ENCODE measurements at places on chromosomes 3 and 15.

GRCh38 chr3:187209491-187209890 lies 12.2 kb downstream of the RTP1 start:
- DNase-seq: no peak

DNA sequence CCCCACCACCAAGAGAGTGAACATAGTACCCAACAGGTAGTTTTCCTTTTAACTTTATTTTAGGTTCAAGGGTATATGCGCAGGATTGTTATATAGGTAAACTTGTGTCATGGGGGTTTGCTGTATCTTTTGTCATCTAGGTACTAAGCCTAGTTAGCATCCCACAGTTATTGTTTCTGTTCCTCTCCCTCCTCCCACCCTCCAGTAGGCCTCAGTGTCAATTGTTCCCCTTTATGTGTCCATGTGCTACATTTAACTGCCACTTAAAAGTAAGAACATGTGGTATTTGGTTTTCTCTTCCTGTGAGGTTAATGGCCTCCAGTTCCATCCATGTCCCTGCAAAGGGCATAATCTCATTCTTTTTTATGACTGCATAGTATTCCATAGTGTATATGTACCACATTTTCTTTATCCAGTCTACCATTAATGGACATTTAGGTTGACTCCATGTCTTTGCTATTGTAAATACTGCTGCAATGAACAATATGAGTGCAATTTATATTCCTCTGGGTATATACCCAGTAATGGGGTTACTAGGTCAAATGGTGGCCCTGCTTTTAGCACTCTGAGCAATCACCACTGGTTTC lies 66.2 kb downstream of the ST3GAL6 start:
- no peak for DNase-seq

DNA sequence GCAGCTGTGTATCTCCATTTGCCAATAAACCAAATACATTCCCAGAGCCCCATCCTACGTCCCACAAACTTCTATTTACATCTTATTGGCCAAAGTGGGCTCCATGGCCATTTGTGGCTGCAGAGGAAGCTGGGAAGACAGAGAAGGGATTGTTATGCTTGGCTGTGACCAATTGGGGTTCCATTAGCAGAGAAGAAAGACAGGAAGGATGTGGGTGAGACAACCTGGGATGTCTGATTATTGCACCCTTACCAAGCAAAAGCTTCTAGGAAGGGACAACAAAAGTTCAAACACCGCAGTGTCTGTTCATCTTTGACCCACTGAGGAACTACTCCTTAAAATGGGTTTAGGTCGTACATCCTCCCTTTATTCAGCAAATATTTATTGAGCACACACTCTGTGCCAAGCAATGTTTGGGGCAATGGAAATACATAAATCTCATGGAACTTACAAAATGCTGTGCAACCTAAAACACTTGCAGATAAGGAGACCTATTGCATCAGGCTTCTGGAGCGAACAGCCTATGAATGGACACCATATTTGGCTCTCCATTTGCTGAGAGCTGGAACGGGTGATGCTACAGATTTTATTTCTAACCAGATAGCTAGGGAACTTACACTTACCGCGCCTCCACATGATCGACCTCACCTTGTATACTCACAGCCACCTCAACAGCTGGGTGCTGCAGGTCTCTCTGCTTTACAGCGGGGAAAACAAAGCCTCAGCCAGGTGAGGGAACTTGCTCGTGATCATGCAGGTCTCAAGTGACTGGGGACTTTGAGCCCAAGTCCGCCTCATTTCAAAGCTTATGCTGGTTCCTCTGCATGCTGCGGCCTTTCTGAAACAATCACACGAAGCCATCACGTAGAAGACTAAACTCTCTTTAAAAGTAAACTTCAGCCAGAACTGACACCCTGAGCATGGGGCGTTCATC lies 21.4 kb upstream of the NR2E3 start:
- no peak for DNase-seq

DNA sequence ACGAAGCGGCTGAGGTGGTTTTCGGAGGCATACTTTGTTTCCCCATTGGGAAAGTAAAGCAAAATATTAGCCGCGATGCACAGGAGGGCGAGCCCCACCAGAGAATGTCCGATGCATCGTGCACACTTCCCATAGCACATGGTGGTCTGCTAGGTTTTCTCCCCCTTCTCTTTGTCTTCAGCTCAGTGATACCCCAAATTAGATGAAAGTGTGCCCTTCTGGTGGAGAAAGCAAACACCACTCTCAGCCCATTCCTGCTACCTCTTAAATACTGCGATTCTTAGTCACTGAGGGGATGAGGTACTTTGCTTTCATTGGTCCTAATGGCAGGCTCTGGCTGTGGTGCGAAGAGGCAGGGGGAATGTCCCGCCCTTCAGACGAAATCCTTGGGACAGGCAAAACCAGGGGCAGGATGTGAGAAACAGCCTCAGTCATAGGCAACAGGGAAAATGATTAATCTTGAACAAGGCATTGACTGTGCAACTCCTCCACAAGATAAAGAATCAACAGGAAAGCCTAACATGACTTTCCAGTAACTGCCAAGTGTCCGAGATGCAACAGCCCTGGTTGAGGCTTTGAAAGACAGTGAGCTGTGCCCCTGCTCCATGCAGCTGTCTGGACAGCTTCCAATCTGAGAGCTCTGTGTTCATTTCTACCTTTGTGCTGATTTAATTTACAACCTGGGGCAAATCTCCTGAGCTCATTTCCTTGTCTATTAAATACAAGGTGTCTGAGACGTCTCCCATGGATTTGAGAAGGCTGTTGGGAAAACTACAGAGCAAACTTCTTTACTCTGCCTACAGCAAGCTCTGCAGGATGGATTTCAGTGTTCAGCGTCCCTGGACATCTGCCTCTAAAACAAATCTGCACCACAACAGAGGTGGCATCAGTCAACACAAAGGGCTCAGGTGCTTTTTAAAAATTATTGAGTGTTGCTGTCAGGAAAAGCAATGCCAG lies at the start of gene TM4SF1:
TSS of gene TM4SF1 (minus strand) at position 242 of the 957 bp plus-strand sequence. CDS start at position 140, 102 bp downstream.
- DNase-seq: peak; percentile 99

DNA sequence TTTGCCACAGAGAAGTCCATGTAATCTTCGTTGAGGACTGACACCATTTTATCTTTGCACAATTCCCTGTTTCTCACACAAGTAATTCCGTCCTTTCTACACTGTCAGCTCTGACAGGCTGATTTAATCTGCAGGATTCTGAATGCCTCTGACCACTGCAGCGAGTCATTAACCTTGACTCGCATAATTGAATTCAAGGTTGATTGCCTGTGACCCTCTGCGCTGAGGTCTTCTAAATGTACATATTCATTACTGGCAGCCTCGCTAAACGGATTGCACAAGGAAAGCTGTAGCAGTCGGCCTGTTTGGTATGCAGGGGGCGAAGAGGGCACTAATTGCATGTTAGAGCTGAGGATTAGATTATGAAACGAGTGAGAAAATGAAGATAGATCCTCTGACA lies 147.8 kb downstream of the SHOX2 start:
- no peak for DNase-seq

- DNase-seq: no peak
Observed at GRCh38 chr3:160260587-160261270, 35.5 kb downstream of the C3orf80 start.

- no peak for DNase-seq
Observed at GRCh38 chr3:29936766-29937165, 655.9 kb downstream of the RBMS3 start.

- DNase-seq: no peak
Observed at GRCh38 chr15:40511093-40511471, 40.3 kb downstream of the CHST14 start.

DNA sequence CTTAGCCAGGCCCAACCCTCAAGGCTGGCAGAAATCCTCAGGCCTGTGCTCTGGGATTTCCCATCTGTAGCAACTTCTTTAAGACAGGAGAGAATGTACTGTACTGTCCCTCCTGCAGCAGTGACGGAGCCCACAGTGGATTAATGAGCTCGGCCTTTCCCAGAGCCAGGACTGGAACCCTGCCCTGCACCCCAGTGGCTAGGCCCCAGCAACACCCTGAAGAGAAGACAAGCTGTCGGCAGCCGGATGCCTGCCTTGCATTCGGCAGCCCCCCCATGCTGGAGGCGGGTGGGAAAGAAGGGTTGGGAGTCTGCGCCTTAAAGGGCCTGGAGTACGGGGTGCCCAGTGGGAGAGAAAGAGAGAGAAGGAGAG lies 32.0 kb downstream of the KLHL25 start:
- DNase-seq: no peak

DNA sequence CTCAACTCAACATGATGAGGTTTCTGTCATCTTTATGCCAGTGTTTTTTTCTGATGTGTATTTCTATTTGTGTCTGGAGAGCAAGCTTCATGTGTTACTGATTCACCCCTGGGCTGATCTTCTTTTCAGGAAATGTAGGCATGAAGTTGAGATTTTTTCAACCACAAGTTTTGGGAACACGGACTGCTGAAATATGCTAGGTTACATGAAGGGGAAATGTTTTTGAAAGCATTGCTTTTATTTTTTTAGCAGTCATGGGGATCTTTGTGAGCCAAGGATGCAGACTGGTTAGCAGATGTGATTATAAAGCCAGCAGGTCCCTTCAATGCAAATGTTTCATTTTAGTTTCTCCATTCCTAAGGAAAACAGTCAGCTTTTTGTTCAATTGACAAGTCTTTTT lies 219.3 kb upstream of the COL8A1 start:
- no peak for DNase-seq

DNA sequence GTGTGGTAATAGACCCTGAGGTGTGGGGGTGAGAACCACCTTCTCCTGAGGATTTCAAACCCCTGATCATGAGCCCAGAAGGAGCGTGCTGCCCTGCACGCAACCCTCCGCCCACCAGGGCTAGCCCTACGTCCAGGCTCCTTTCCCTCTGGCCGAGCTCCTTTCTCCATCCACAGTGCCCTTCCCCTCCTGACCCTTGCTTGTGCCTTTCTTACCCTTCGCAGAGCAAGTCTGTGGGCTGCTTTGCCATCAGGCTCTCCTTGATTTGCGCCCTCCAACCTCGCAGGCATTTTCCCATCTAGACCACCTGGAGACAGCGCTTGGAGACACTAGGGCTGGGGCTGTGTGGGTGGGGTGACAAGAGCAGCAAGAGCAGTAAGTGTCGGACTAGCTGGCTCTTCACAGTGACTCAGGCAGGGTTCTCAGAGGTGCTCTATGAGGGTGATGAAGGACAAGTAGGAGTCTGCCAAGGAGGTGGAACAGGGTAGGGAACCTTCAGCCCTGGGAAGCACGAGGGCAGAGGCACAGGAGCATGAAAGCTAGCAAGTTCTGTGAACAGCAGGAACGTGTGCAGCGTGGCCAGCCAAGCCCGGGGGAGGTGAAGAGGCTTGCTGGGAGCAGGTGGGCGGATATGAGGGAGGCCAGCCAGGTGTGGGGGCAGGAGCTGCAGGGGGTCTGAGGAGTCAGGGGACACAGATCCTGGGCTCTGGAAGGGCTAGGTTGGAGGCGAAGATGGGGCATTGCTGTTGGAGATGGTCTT lies 2.5 kb upstream of the SLC38A3 start:
- DNase-seq: no peak

GRCh38 chr3:72494130-72494529 lies 354.1 kb downstream of the SHQ1 start:
- no peak for DNase-seq

DNA sequence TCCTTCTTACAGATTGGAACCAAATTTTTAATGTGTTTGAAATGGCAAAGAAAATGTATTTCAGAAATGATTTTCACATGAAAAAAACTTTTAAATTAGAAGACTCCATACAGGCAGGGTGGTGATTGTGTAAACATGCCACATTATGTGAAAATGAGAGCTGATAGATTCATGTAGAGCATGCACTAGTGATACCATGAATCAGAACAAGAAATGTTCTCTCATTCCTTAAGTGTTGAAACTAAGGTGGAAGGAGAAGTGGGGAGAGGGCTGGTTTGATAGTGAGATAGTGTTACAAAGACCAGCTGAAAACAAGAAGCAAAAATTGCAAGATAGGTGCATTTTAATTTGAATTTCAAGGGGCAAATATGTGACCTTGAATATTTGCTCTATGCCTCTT lies 100.3 kb downstream of the CCNL1 start:
- DNase-seq: no peak

GRCh38 chr3:106457281-106458180 lies 588.7 kb upstream of the CBLB start:
- peak; percentile 86 for DNase-seq

- no peak for DNase-seq
Observed at GRCh38 chr3:56183529-56183928, 284.7 kb downstream of the ERC2 start.

DNA sequence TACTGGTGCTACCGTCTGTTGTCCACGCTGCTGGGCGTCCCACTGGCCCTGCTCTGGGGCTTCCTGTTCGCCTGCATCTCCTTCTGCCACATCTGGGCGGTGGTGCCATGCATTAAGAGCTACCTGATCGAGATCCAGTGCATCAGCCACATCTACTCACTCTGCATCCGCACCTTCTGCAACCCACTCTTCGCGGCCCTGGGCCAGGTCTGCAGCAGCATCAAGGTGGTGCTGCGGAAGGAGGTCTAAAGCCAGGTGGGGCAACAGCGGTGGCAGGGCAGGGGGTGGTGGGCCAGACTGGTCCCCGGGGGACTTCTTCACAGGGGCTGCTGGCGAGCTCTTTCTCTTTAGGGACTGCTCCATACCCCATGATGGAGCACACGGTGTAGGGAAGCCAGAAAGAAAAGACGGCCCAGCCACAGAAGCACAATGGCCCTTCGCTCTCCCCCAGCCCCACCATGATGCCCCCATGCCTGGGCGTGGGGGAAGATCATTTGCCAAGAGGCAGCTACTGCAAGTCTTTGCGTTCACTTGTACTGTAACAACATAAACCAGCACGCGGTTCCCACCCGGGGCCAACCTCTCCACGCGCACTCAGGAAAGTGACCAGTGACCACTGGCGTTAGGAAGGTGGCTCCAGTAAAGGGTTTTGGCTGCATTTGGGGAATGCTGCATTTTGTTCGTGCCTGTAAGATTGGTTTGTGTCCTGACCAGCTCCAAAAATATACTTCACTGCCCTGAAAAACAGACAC lies 12.2 kb downstream of the CAV3 start:
- DNase-seq: no peak

GRCh38 chr3:43097400-43098080 lies 8.3 kb downstream of the POMGNT2 start:
- no peak for DNase-seq

DNA sequence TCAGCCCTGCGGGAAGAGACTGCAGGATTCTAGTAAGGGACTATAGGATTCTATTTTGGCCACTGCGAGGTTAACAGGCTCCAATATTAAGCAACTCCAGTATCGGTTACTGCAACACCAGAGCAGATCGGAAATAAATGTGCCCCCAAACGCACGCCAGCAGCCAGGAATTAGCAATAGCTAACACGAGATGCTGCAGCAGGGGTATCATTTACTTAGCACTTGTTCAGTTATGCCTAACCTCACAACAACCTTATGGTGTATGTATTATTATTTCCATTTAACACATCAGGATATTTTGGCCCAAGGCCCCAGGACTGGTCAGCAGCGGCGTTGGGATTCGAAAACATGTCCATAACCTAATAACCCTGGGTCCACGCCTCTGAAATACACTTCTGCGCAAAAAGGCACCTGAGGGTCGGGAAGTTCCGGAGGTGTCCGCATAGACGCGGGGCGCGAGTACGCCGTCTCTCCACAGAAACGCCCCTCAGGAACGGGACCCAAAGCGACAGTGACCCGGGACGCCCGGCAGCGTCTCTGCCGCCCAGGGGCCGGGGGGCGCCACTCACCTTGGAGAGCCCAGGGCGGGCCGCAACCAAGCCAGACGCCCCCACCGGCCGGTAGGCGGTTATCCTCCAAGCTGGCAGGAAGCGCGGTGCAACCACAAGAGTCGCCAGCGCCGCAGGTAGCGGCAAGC lies 681 bp downstream of the PIK3CB start:
- DNase-seq: peak; percentile 18

All from epithelial cell of esophagus (primary cell).